ENCODE measurements at places on chromosomes 11 and 22.

DNA sequence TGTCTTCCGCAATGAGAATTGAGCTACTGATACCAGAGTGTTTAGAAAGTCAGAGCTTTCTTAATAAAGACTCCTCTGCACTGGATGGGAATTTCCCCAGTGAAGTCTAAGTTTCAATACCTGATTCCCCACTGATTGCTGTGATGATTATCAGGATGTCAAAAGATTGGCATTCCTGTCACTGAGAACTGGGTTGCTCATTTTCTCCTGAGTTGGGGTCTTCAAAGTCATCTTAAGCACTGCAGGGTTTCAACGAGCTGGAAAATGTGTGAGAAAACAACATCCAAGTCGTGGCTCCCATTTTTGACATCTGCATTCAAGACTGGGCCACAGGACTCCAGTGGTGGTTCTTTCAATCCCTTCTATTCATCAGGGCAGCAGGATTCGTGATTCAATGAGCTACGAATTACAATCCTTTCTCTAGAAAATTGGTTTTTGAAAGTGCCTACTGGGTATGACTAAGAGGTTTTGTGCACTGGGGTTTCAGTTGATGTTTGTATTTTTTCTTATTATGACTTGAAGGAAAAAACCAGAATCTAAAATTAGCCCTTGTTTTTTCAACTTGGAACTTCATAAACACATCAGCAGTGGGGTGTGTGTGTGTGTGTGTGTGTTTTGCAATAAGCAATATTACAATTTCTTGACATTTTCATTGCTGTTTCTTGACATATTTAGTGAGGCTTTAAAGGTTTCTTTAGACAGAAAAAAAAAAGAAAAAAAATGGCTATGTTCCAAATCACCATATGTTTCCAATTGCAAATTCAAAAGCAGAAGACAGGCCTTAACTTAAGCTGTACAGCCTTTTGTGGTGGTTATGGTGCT, 233.0 kb downstream of the FAM76B start:
- DNase-seq: peak; percentile 49

DNA sequence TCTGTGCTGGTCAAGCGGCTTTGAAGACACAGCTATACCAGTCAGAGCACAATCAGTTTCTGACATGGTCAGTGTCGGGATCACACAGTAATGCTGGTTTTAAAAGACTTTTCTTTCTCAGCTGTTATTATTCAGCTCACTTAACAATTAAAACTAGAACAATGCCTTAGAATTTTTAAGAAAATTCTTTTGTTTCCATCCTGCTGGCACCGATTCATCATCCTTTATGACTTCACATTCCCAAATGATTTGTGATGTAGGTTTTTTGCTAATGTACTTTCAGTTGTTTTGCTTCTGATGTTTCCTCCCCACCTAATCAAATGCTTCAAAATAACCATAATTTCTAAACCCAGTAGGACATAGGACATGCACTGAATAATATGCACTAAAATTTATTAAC, 34.5 kb upstream of the OLFML1 start:
- no peak for DNase-seq

- no peak for DNase-seq
These were observed 10.0 kb upstream of the PEX26 start for GRCh38 chr22:18067548-18068341.

GRCh38 chr11:86511086-86511551, 136.4 kb downstream of the CCDC81 start:
- DNase-seq: no peak

DNA sequence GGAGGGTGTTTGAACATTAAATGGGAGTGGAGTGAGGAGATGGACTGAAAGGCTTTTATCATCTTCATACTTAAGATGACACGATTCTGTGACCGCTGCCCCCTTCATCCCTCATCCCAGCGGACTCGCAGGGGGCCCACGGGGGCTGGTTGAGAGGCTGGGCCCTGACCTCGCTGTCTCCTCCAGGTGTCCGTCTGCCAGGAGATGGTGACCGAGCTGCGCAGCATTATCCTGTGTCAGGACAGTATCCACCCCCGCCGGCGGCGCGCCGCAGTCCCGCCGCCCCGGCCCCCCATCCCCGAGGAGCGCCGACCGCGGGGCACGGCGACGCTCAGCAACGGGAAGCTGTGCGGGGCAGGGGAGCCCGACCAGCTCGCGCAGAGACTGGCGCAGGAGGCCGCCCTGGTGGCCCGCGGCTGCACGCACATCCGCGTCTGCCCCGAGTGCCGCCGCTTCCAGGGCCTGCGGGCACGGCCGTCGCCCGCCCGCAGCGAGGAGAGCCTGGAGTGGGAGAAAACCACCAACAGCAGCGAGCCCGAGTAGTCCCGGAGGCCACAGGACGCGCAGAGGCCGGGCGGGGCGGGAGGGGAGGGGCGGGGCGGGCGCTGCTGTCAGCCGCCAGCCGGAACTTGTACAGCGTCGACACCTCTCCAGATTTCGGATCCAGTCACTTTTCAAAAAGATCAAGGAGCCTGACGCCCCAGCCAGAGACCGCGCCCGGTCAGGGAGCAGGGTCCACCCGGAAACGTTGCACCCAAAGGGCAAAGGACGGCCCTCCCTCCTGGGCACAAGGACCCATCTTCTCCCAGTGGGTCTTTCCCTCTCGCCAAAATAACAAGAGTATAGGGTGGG, 38.0 kb upstream of the TBCEL start:
- peak; percentile 90 for DNase-seq

DNA sequence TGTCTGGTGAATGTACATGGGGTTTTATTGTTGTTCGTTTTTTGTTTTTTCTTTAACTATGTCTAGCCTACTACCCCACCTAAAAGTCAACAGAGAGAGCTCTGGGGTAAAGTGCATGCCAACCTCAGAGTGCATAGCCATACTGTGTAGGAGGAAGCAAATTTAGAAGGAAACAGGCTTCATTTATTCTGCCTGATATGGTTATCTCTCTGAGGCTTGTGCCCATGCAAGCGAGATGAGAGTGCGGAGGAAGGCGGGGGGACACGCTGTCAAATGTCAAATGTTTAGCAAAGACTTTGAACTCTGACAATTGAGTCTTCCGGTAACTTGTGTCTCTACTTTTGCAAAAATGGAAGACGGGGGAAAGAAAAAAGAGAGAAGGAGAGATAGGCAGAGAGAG, 295.5 kb downstream of the ETS1 start:
- no peak for DNase-seq

DNA sequence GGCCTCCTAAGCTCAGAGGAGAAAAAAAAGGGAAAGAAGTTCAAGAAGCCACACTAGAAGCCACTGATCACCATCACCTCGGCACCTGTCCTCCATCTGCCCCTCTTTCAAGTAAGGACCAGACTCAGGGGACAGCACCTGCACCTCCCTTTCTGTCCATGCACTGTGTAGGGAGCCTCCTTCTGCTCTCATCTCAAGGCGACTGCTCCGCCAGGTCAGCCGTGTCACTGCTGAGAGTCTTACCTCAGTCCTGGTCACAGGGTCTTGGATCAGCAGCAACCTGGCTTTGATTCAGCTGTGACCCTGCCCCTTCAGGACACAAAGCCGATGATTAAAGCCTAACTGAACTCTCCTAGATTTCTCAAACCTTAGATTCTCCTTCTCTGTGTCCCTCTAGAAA, 101.5 kb downstream of the ZNF280B start:
- DNase-seq: no peak

DNA sequence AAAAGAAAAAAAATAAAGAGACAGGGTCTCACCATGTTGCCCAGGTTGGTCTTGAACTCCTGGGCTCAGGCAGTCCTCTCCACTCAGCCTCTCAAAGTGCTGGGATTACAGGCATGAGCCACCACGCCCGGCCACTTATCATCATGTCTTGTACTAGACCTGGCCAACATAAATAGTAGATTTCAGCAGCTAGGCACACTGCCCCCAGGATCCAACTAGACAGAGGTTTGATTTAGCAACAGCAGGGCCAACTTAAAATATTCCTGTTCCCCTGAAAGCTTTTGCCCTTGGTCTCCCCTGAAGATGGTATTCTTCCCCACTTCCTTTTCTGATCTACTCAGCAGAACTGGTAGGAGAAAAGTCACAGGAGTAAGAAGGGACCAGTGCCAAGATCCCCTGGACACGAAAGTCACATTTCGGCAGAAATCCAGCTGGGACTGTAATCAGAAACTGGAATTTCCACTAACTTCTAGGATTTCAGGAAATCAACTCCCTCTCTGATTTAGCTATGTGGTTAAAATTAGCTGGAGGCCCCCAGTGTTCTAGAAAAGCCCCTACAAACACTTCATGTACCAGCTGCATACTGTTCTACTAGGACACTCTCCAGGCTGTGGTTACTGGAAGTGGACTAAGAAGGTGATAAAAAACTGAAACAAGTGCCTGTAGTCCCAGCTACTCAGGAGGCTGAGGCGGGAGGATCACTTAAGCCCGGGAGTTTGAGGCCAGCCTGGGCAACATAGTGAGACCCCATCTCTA, 8.9 kb upstream of the PPP2R1B start:
- no peak for DNase-seq

- no peak for DNase-seq
These were observed 357.2 kb downstream of the OPCML start for GRCh38 chr11:133175103-133175502.

- DNase-seq: no peak
These were observed 520.7 kb upstream of the B3GAT1 start for GRCh38 chr11:134932761-134933160.

- DNase-seq: no peak
These were observed 56.8 kb upstream of the B3GAT1 start for GRCh38 chr11:134468796-134469195.

- no peak for DNase-seq
These were observed 54.1 kb upstream of the ARHGAP20 start for GRCh38 chr11:110766316-110766715.

DNA sequence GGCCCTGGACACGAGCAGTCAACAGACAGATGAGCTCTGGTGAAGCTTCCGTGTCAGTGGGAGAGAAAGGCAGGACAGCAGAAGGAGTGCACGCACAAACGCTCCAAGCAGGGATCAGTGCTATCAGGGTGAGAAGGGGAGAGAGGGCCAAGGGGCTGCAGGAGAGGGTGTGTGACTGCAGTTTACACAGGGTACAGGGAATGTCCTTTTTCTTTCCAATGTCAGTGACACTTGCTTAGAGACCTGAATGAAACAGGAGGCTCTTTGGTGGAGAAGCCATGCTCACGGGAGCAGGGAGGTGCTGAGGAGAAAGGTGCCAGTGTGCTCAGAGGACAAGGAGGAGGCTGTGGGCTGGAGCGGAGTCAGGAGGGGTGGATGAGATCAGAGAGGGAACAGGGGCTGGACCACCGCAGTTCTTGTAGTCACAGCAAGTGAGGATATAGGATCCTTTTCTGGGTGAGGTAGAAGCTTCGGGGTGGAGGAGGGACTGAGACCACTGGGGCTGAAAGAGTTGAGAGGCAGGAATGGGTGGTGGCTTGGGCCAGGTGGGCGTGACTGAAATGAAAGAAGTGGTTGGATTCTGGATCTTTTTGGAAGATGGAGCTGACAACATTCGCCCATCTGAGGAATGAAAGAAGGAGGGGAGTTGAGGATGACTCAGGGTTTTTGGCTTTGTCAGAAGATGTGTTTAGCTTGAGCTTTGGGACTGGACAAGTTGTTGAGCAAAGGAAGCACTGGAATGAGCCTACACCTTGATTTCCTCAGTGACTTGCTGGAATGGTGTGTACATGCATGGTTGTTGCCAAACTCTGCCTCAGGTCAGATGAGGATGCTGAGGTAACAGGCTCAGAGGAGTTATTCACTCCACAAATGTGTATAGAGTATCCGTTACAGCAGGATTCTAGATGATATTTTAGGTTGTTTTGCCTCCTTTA, 87.9 kb downstream of the ADAMTS15 start:
- no peak for DNase-seq

DNA sequence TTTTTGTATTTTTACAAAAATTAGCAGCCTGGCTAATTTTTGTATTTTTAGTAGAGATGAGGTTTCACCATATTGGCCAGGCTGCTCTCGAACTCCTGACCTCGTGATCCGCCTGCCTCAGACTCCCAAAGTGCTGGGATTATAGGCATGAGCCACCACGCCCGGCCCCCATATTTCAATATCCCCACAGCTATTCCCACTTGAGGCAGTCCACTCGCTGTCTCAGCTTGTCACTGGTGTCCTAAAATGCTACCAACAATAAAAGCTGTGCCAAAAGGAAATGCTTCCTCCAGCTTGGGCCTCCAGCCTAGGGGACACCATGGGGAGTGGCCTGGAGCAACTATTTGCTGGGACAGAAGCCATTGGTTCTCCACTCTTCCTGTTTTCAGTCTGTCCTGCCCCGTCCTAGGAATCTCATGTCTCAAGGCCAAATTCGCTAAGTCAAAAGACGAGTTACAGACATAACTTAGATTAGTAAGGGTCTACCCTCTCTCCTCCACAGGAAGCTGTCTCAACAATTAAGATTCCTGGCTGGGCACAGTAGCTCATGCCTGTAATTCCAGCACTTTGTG, 7.3 kb upstream of the SPINDOC start:
- DNase-seq: no peak

DNA sequence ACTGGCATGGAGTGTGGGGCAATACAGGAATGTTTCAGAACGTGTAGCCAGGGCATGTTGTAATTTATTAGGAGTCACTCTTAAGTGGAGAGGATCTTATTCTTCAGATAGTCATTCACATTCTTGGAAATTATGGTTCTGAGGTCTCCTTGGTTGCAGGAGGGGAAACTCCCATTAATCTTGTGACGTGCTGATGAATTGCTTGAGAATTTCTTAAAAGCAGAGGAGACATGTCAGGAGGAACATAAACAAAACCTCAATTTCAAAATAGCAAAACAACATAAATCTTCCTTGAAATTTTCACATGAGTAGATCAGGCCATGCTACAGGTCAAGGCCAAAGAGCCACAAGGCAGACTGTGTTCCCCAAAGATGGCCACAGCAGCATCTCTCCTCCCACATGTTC, 50.4 kb downstream of the ADM start:
- no peak for DNase-seq
